ENCODE measurements at places on chromosomes 12 and 14.

DNA sequence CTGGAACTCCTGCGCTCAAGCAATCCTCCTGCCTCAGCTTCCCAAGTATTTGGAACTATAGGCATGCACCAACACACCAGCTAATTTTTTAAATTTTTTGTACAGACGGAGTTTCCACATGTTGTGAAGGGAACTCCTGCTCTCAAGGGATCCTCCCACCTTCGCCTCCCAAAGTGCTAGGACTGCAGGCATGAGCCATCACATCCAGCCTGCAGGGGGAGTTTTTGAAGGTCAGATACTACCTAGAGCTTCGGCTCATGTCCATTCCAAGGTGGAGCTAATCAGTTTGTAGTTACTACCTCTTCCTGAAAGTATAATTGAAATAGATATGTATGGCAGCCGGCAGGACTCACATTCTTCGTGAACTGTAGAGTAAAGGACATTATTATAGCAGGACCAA, 3.7 kb upstream of the TAS2R19 start:
- DNase-seq, result no peak

DNA sequence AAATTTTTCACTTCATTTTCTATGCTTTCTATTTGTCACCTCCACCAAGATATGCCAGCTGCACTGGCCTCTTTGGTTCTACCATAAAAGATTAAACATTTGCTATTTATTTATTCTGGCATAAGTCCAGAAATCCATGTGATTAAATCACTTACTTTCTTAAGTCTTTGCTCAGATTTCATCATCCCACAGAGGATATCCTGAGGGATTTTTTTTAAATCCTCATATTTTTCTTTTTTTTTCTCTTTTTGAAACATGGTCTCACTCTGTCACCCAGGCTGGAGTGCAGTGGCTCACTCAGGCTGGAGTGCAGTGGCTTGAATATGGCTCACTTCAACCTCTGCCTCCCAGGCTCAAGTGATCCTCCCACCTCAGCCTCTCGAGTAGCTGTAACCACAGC, 645.4 kb upstream of the ATXN7L3B start:
- no peak for DNase-seq

DNA sequence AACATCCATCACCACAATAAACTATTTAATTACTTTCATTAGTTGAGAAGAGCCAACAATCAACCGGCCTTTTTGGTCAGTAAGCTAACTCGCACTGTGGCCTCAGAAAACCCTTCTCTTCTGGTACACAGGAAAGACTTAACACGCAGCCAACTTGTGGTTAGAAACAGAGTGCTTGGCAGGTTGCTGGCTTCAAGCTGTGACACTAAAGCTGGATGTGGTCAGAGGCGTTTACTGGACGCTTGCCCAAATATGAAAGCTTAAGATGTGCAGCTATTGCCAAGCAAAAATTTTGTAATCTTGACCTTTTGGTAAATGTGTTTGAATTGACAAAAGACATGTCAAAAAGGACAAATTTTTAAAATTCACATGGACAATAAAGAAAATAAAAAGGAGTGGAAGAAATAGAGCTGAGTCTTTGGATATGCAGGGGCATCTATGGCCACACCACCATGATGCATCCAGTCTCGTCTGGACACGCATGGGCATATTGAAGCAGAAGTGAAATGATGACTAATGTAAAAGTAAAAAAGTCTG, 2.6 kb upstream of the KLRK1 start:
- DNase-seq, result no peak

- DNase-seq, result no peak
Observed at GRCh38 chr14:65042731-65043372, 56.2 kb downstream of the FNTB start.

GRCh38 chr12:77102691-77103090, 37.3 kb upstream of the E2F7 start:
- no peak for DNase-seq

DNA sequence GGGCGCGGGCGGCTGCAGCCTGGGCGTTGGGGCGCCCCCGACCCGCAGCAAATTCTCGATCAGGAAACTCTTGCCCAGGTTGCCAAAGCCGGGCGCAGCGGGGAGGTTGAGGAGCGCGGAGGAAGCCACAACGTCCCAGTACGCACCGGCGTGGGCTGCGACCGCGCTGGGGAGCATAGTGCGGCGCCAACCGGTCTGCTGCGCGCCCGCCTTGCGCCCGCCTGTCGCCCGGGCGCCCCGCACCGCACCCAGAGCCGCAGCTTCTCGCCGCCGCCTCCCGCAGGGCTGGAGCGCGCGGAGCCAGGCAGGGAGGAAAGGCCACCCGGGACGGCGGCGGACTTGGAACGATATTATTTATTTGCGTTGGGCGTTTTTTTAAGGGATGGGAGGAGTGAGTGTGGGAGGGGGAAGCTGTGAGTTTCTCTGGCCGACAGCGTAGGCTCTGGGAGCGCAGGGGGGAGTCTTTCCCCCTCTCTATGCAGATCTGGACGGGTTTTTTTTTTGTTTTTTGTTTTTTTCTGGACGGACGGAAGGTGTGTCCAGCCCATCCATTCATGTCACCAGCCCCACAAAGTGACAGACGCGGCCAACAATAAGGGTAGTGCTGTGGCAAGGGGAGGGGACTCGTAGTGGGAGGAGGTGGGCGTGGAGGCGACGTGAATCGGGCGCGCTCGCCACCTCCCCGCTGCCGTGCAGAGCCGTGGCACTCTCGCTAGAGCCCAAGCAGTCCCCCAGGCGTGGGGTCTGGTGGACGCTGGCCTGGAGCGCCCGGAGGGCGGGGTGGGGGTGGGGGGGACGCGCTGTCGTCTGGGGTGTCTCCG, at the start of gene DBX2:
Gene DBX2 (minus strand): TSS at position 349 of the 821 bp plus-strand sequence. CDS start 172 bp downstream, at position 177.
- no peak for DNase-seq

- DNase-seq, result no peak
Observed at GRCh38 chr12:111757361-111758119, 9.2 kb upstream of the ALDH2 start.

DNA sequence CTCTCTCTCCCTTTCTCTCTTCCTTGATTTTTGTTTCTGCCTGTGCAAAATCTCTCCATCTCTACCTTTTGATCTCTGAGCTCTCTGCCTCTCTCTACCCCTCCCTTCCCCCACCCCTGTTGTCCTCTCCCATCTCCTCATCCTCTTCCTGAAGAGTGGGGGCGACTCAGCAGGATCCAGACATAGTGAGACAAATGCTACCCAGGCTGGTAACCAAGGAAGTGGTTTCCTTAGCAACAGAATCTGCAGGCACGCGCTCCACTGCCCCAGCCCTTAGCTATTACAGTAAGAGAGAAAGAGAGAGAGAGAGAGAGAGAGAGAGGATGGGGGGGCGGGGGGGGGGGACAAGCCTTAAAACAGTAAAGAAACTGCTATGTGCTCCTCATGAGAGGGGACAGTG, 85.6 kb downstream of the CMKLR1 start:
- no peak for DNase-seq

DNA sequence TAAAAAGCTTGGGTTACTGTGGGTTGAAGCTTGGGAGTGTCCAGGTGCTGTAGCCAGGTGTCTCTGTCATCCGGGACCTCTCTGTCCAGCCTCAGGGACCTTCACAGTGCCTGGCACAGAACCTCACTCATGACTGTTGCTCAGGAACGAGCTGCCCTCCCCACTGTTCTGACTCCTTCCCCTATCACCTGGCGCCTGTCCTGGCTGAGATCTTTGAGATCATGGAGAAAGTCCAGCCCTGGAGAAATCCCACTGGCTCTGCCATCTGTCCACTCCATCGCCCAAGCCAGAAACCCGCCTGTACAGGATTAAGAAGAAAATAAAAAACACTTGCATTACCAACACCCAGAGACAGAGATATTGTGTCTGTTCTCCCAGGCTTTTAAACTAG, 53.5 kb downstream of the DGLUCY start:
- DNase-seq, result no peak

- no peak for DNase-seq
Observed at GRCh38 chr14:49982501-49982951, 89.6 kb downstream of the ARF6 start.

GRCh38 chr12:88247241-88247643, 105.1 kb downstream of the TMTC3 start:
- no peak for DNase-seq

DNA sequence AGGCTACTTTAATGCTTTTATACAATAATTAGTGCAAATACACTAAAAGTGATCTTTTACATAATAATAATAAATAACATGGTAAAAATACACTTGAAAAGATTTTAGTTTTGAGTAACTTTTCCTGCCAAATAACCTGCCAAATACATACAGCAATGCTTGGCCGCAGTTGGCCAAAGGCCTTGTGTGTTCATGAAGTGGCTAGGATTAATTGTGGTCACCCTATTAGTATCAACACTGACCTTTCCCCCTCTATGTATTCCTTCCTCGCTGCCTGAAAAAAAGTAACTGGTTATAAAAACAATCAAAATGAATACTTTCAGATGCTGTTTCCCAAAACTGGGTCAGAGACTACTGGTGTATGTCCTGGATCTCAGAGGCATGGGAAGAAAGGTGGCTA, 34.3 kb downstream of the KICS2 start:
- no peak for DNase-seq

GRCh38 chr14:68709007-68709406, 83.9 kb downstream of the ZFP36L1 start:
- DNase-seq, result no peak

DNA sequence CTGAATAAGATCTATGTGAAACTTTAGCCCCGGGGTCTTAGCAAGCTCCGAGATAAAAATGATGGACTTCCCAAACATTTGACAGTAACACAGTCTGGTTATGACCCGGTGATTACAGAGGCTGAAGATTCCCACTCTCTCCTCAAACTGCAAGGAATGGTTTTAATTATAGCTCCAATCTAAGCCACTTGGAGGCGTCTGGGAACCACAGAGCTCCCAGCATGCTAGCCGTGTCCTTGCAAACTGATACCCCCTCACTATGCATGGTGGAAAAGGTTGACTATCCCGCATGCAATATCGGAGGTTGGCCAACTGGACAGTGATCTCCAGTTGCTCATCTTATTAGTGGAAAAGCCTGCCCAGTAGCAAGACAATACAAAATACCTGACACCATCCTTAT, 76.5 kb upstream of the GRIN2B start:
- no peak for DNase-seq

DNA sequence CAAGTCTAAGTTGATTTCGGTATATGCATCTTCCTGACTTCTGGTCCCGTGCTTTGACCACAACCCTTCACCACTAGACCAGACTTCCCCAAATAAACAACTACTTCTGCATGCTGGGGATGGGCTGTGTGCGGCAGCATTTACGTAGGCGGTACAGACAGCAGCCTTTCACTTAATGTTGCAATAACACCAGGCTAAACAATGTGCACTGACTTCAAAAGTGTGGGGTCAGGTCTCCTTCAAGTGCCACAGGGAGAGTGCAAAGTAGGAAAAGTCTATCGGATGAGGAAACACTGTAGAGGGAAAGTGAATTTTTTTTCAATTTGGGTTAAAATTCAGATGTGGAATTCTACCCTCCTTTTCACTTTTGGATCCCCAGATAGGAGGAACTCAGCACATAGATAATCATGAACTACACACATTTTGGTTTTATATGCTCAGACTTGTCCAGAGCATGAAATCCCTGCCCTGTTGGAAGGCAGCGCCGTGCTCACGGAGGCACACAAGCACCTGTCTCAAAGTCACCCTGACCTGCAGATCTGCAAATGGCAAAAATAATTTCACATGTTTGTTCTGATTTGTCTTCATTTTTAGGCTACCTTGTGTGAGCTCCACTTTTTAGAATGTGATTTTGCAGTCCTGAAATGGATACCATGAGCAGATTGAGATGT, 3.6 kb upstream of the FOS start:
- DNase-seq, result no peak

DNA sequence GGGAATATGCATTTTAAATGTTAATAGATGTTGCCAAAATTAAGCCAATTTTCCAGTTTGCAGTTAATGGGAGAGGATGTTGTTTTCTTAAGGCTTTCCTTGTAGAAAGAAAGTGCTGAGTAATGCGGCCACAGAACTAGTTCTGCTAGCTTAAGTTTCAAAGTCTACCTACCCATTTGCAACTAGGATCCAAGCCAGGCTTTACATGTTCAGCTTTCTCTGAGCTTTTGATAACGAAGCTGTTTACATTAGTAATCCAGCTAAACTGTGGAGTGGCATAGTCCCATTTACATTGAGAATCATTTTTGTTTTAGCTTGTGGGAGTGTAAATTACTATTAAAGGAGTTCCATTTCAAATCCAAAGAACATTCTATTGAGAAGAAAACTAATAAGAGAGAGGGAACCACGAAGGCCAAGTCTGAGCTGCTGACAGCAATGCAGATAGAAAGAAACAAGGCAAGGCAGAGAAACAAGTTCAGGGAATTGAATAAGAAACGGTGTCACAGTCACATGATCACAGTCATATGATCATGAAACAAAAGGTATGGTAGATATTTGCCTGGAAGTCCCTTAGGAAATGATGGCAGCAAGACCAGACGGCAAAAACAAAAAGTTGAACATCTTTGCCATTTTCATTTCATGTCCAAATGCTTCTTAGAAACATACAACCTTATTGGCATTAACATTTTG, 274.9 kb downstream of the PAWR start:
- DNase-seq, result no peak

DNA sequence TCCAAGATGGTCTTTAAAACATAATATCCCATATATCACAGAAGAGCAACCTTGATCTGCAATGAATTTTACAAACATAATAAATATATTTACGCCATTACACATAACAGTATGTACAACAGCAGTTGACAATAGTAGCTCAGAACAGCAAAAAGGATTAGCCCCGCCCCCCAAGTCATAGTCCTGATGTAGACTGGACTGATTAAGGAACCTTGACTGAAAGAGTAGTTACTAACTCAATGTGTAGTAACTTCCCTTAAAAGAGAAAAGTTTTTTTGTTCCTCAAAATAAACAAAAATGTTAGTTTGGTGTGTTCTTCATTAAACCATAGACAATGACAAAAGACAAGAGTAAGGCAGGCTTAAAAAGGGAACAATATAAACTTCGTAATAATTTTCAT, 44.5 kb downstream of the GTF2A1 start:
- no peak for DNase-seq

GRCh38 chr12:62761658-62762057, 173.3 kb downstream of the PPM1H start:
- DNase-seq, result no peak

GRCh38 chr12:103050273-103050672, 92.8 kb downstream of the ASCL1 start:
- DNase-seq, result no peak

DNA sequence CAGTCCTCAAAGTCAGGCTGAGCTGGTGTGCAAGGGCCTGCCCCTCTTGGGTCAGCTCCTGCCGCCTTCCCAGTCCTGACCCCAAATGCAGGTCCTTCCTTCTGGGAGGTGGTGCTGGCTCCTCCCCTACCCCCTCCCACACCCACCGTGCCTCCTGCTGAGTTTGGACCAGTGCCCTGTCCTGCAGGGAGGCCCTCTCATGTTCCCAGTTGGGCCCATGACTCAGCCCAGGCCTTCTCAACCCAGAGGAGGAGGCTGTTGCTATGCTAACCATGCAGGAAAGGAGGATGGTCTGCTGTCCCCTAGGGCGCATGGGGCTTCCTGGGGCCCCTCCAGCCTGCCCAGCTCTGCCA, 4.4 kb downstream of the ZBTB42 start:
- DNase-seq, result no peak

DNA sequence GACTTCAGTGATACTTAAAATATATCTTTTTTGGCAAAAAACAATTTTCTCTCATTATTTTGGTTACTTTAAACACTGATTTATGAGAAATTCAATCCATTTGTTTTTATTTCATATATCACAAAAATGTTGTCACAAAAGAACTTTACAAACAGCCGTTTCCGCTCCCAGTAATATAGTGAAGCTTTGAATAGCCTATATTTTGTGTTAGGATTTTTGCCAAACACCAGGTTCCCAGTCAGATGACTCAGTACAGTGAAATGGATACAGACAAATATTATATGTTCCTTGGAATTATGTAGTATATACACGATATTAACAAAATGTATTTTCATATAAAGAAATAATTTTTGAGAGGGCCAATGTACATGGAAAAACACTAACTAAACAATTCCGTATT, 411.1 kb downstream of the CCER1 start:
- DNase-seq, result no peak

Measured in stimulated activated CD4-positive, alpha-beta T cell treated with anti-CD3 and anti-CD28 coated beads, Interleukin-2, amount 100 ng/mL, for 4 hours (primary cell).